ENCODE measurements at places on chromosomes 6 and 20. TPM values are rescaled to one million over a fixed set of nuclear protein-coding genes. Genes with fewer than 3 reads are reported as not detected.

Gene TBX18
- total RNA-seq: not detected

- no peaks in the 10 kb centered on the region for H3K36me3 ChIP-seq
- no peak overlapping the region for H3K4me3 ChIP-seq
- peaks cover 18% of the 10 kb centered on the region for H3K27me3 ChIP-seq
- DNase-seq: peak; percentile 36
- peaks cover 7% of the 10 kb centered on the region for H3K4me1 ChIP-seq
These were observed 115.0 kb downstream of the SLC24A3 start for GRCh38 chr20:19327401-19327800.

- peak; percentile 61 for DNase-seq
- peaks cover 13% of the 10 kb centered on the region for H3K4me1 ChIP-seq
- H3K36me3 ChIP-seq: no peaks in the 10 kb centered on the region
- peaks cover 17% of the 10 kb centered on the region for H3K27me3 ChIP-seq
- peak overlapping the region; percentile 72 for H3K4me3 ChIP-seq
These were observed 20.9 kb upstream of the POM121L2 start for GRCh38 chr6:27332692-27333641.

DNA sequence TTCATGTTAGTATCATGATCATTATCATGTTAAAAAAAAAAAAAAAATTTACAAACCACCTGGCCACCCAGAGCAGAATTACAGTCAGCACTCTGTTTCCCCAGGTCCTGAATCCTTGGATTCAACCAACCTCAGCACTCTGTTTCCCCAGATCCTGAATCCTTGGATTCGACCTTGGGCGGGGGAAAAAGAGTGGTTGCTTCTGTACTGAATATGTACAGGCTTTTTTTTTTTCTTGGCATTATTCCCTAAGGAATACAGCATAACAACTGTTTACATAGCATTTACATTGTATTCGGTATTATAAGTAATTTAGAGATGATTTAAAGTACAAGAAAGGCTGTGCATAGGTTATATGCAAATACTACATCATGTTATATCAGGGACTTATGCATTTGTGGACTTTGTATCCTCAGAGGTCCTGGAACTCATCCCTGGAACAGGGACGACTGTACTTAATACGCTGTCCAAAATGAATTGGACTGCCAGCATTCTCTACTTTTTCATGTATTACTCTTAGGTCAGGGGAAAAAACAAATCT, 31.2 kb downstream of the GCNT2 start:
- no peak for DNase-seq
- peaks cover 1% of the 10 kb centered on the region for H3K36me3 ChIP-seq
- H3K4me1 ChIP-seq: no peaks in the 10 kb centered on the region
- H3K27me3 ChIP-seq: no peaks in the 10 kb centered on the region
- H3K27ac ChIP-seq: no peak overlapping the region
- H3K4me3 ChIP-seq: no peak overlapping the region

- peaks cover 8% of the 10 kb centered on the region for H3K27me3 ChIP-seq
- DNase-seq: no peak
- H3K4me3 ChIP-seq: no peak overlapping the region
- no peak overlapping the region for H3K27ac ChIP-seq
- H3K4me1 ChIP-seq: no peaks in the 10 kb centered on the region
These were observed 34.7 kb upstream of the STX16 start for GRCh38 chr20:58616411-58616810.

DNA sequence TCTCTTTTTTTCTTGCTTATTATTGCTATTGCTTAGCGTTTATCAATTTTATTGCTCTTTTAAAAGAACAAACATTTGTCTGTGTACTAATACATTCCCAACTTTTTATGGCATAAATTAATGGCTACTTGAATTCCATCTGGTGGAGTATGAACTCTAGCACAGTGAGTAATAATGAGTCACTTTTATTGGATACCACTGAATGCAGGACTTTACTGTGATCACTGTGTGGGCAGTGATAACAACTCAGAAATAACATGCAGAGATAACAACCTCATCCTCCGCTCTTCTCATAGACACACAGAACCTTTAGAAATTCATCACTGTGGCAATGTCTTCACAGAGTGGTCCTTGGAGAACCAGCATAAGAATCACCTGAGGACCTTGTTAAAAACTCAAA, 174.9 kb upstream of the PRND start:
- no peak overlapping the region for H3K27ac ChIP-seq
- H3K4me1 ChIP-seq: no peaks in the 10 kb centered on the region
- no peak for DNase-seq
- no peaks in the 10 kb centered on the region for H3K36me3 ChIP-seq
- no peak overlapping the region for H3K4me3 ChIP-seq

- no peaks in the 10 kb centered on the region for H3K4me1 ChIP-seq
- no peak for DNase-seq
- no peaks in the 10 kb centered on the region for H3K36me3 ChIP-seq
- no peaks in the 10 kb centered on the region for H3K27me3 ChIP-seq
- no peak overlapping the region for H3K27ac ChIP-seq
These were observed 244.8 kb upstream of the FAM83B start for GRCh38 chr6:54601600-54602300.

Gene TCP11
- not detected for total RNA-seq

Gene WASF1
- 0.50 TPM for total RNA-seq

GRCh38 chr6:158050955-158051354, 69.3 kb downstream of the SYNJ2 start:
- H3K4me3 ChIP-seq: no peak overlapping the region
- H3K4me1 ChIP-seq: peaks cover 22% of the 10 kb centered on the region
- peaks cover 17% of the 10 kb centered on the region for H3K36me3 ChIP-seq
- H3K27me3 ChIP-seq: no peaks in the 10 kb centered on the region
- no peak overlapping the region for H3K27ac ChIP-seq

- DNase-seq: no peak
- peaks cover 13% of the 10 kb centered on the region for H3K4me1 ChIP-seq
- H3K27me3 ChIP-seq: peaks cover 4% of the 10 kb centered on the region
These were observed 47.4 kb downstream of the SLC35B3 start for GRCh38 chr6:8387942-8388437.

GRCh38 chr6:75291331-75291730, 6.7 kb upstream of the TMEM30A start:
- no peak overlapping the region for H3K27ac ChIP-seq
- peaks cover 22% of the 10 kb centered on the region for H3K4me1 ChIP-seq
- H3K27me3 ChIP-seq: no peaks in the 10 kb centered on the region
- DNase-seq: no peak
- H3K36me3 ChIP-seq: peaks cover 9% of the 10 kb centered on the region
- H3K4me3 ChIP-seq: no peak overlapping the region

- no peak for DNase-seq
- H3K4me1 ChIP-seq: peaks cover 26% of the 10 kb centered on the region
- peak overlapping the region; percentile 18 for H3K27ac ChIP-seq
These were observed 3.0 kb upstream of the TGM2 start for GRCh38 chr20:38167851-38168760.

GRCh38 chr20:52443874-52444273, 252.3 kb upstream of the ZFP64 start:
- H3K27ac ChIP-seq: no peak overlapping the region
- H3K4me3 ChIP-seq: no peak overlapping the region
- no peak for DNase-seq
- H3K4me1 ChIP-seq: no peaks in the 10 kb centered on the region
- no peaks in the 10 kb centered on the region for H3K36me3 ChIP-seq

DNA sequence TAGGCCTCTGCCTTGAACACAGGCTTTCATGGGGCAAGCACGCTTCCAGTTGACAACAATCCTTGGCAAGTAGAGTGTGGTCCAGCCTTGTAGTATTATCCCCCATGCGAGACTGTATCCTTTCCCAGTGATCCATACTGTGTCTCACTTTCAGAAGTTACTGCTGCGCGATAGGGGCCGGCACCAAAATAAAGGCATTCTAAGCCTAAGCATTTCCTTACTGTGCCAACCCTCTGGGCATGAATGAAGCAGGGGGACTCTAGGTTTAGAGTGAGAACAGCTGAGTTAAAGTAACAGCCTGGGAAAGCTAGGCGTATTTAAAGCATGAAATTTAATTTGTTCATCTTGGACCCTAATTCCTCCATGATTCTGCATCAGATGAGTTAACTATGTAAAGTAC, 39.4 kb downstream of the CD164 start:
- no peak for DNase-seq
- H3K27ac ChIP-seq: no peak overlapping the region
- H3K4me1 ChIP-seq: no peaks in the 10 kb centered on the region
- no peaks in the 10 kb centered on the region for H3K27me3 ChIP-seq

GRCh38 chr6:132816660-132817059, 2.3 kb downstream of the RPS12 start:
- peaks cover 60% of the 10 kb centered on the region for H3K36me3 ChIP-seq
- H3K4me3 ChIP-seq: peak overlapping the region; percentile 89
- DNase-seq: no peak
- peak overlapping the region; percentile 31 for H3K27ac ChIP-seq

Gene SLC4A11
- total RNA-seq: 2.8 TPM

- H3K27ac ChIP-seq: no peak overlapping the region
- peaks cover 42% of the 10 kb centered on the region for H3K36me3 ChIP-seq
- no peaks in the 10 kb centered on the region for H3K27me3 ChIP-seq
- H3K4me3 ChIP-seq: no peak overlapping the region
These were observed 28.1 kb downstream of the NCOA7 start for GRCh38 chr6:125818772-125819260.

DNA sequence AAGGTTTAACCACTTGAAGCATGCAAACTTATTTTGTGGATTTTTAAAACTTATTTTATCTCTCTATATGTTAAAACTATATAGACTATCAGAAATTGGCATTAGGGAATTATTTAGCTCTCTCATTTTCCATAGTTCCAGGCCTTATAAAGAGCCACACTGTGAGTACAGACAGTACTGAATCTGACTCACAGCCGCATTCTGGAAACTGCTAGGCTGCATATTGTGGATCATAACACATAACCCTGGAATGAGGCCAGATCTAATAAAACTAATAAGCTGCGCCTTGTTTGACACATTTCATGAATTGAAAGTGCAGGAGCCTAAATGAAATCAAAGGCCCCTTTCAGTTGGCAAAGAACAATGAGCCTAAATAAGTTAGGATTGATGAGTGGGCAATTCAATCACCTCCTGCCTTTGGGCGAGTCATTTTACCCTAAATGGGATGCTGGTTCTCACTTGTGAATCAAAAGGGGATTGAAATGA, 308.4 kb downstream of the PACRG start:
- no peak for DNase-seq
- no peaks in the 10 kb centered on the region for H3K36me3 ChIP-seq
- H3K4me3 ChIP-seq: no peak overlapping the region
- H3K27me3 ChIP-seq: no peaks in the 10 kb centered on the region

- DNase-seq: peak; percentile 12
- peaks cover 10% of the 10 kb centered on the region for H3K4me1 ChIP-seq
These were observed 32.0 kb upstream of the CST7 start for GRCh38 chr20:24917056-24917455.
